ENCODE measurements at places on chromosomes 12 and 14.
A peak's percentile ranks its signal among the peaks of the same experiment; 100 is the strongest.

- DNase-seq: no peak
Measured at GRCh38 chr14:63677891-63678379, 36.3 kb upstream of the WDR89 start.

DNA sequence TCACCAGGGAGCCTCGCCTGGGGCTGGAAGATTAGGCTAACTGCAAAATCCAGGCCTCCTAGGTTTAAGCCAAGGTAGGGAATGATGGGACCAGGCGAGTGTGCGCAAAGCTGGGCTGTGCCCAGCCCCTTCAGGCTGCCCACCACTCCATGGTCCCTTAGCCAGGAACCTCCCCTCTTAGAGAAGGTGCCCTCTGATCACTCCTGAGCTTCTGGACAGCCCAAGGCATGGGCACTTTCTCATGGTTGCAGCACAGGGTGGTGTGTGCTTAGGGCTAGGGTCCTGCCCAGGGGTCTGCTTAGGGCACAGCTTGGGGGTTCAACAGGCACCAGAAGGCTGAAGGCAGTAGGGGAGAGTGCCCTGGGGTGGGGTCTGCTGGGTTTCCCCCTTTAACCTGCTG is 69.0 kb downstream of the PRIMA1 start:
- no peak for DNase-seq

DNA sequence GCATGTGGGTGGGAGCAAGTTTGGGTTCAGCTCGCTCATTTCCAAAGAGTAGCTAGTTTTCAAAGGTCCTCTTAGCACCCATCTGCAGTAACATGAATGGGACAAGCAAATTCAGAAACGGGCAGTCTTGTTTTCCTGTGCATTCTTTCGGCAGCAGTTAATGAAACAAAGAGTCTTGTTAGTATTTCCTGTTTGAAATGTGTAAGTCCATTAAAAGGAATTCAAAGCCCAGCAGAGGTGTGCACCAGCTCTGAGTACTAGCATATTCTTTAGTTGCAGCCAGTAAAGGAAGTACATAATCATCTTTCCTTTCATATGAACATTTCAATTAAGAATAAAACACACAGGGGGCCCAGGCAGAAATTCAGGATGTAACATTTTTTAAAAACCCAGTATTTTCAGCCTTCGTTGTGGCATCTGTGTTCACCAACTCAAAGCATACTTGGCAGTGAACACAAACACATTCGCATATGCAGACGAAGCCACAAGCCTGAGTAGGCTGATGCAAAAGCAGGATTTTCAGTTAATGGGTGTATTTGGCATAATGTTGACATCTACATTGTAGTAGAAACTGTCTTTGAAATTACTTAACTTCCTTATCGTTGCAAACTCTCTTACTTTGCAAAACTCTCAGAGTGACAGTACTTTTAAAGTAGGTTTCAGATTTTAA is 570.0 kb upstream of the FLRT2 start:
- DNase-seq: no peak

DNA sequence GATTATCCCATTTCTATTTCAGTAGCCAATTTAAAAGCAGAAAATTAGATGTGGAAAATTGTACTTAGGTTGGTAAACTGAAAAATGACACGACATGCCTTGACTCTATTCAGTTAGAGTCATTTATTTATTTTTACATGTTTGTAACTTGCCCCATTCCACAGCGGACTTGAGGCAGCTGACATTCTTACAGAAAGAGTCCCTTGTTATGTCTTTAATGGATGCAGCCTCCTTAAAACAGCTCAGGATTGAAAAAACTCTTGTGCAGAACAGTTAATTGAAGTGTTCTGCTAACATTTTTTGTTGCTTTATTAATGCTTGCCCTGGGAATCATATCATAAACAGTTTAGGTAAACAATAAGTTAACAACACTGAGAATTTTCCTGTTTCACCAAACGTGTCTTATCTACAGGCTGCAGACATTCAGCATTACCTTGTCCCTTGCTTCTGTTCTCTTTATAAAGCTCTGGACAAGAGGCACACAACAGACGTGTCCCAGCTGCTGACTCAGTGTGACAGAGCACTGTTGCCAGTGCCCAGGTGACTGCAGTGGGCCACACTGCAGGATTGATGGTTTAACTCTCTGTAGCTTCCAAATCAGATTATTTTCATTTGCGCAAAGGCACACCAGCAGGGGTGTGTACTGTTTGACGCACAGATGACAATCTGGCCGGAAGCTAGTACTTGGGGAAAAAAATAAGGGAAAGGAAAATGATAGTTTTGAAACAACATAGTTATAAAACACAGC is 101.6 kb downstream of the PELI2 start:
- DNase-seq: peak; percentile 58

- no peak for DNase-seq
Measured at GRCh38 chr14:100728962-100729361, 2.3 kb downstream of the DLK1 start.

DNA sequence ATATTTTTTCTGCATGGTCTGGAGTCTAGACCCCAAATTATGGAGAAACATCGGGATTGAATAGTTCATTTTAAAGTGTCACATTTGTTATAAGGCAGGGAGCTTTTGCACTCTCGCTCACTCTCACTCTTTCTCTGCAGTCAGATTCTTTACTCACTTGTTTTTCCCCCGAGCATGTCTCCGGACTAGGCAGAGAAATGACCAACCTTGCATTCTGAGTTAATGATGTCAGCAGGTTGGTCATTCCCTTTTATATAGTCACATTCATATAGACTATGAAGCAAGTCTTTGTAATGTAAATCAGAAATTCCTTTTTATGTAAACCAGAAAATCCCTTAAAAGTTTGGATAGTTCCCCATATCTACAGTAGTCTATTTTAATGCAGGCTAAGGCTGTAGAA is 4.1 kb downstream of the C12orf75 start:
- no peak for DNase-seq

DNA sequence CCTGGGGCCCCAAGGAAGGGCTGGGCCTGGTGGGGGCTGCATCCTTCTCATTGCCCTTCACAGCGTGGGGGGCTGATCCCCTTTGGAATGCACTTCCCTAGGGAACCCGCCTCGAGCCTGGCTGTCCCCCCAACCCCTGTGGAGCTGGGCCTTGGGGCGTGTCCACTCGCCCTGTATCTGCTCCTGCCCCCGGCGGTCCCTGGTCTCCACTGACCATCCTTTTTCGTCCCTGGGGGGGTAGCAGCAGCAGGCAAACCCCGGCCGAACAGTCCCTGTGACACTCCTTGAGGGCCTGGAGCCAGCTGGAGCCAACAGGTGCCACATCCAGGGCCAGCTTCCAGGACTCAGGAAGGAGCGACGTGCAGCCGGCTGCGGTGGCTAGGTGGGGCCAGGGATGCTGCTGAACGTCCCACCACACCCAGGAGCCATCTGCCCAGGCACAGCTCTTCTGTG is 9.4 kb upstream of the GPR132 start:
- DNase-seq: no peak

GRCh38 chr12:90124914-90125313 is 416.3 kb upstream of the ATP2B1 start:
- DNase-seq: no peak

GRCh38 chr12:121565076-121565475 is 15.7 kb downstream of the KDM2B start:
- DNase-seq: no peak

GRCh38 chr12:97386133-97386581 is 76.4 kb upstream of the RMST start:
- DNase-seq: no peak

DNA sequence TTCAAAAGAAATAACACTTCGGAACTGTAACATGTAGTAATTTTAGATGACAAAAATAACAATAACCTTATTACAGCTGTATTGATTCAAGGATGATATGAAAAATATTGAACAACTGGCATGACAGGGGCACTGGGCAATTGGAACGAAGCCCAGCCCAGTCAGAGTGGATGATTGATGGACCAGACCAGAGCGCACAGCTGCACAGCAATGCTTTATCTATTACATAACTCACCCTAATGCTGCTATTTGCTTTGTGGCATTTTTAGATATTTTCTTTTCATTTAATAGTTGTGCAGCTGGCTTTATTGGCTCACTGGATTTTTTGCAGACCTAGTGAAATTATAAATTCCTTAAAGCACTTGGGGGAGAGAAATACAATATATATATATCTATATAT is 26.9 kb upstream of the FERMT2 start:
- DNase-seq: no peak

GRCh38 chr14:90319634-90320541 is 11.9 kb downstream of the NRDE2 start:
- DNase-seq: no peak

DNA sequence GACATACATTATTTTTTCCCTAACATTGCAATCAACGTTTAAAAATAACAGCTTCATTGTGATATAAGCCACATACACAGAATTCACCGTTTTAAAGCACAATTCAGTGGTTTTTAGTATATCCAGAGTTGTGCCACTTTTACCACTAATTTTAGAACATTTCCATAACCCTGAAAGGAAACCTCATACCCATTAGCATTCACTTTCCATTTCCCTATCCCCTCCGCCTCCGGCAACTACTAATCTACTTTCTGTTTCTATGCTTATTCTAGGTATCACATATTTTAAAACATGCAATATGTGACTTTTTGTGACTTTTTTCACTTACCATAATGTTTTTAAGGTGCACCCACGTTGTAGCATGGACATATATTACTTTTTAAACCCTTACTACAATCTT is 55.6 kb upstream of the ISM2 start:
- no peak for DNase-seq

GRCh38 chr12:51661836-51662235 is 70.8 kb downstream of the SCN8A start:
- DNase-seq: no peak

GRCh38 chr14:99281396-99281795 is 9.4 kb upstream of the BCL11B start:
- no peak for DNase-seq

DNA sequence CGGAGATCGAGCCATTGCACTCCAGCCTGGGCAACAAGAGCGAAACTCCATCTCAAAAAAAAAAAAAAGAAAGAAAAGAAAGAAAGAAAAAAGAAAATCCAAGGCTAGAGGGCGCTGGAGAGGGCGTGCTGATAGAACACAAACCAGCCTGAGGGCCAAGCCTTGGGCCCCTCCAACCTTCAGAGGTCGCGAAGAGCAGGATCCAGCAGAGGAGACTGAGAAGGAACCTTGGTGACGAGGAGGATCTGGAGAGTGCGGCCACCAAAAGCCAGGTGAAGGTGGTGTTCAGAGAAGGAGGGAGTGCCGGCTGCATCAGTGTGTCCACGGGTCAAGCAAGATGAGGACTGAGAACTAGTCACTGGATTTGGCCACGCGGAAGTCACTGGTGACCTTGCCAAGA is 4.1 kb upstream of the DYNC1H1 start:
- DNase-seq: no peak

DNA sequence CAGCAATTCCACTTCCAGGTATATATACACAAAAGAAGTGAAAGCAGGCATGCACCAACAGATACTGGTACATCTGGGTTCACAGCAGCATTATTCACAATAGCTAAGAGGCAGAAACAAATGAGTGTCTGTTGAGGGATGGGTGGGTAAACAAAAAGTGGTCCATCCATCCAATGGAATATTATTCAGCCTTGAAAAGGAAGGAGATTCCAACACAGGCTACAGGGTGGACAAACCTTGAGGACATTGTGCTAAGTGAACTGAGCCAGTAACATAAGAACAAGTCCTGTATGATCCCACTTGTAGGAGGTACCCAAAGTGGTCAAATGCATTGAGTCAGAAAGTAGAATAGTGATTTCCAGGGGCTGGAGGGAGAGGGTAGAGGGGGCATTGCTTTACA is 27.6 kb upstream of the BEGAIN start:
- no peak for DNase-seq

GRCh38 chr14:68956724-68957123 is 22.4 kb downstream of the ACTN1 start:
- DNase-seq: no peak

- DNase-seq: no peak
Measured at GRCh38 chr12:89576572-89577220, 50.8 kb upstream of the POC1B start.

GRCh38 chr12:46107591-46107990 is 117.2 kb upstream of the SCAF11 start:
- no peak for DNase-seq

DNA sequence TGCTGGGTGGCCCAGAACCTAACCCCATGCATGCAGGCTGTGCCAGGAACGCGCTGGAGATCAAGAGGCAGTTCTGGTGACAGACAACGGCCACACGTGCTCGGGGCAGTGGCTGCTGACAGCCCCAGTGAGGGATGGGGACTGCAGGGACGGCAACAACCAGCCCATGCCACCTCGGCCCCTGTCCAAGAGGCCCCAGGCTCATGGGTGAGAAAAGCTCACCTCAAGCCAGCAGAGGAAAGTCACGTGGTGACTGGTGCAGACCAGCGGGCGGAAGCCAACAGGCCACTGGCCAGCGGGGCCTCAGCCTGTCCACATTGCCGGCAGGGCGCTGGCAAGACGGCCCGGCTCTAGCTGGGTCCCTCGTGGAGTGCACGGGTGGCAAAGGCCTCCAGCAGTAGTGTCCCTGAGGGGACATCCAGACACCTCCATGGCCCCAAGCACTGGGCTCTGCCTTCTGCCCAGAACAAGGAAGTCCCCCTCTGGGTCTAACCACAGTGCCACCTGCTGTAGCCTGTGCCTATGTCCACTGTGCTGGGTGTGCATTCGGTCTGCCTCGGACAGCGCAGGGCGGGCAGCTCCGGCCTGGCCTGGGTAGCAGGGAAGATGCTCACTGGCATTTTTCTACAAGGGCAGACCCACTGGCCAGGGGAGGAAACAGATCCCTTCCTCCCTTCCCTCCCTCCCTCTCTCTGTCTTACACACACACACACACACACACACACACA is 134.1 kb downstream of the NCOR2 start:
- no peak for DNase-seq

DNA sequence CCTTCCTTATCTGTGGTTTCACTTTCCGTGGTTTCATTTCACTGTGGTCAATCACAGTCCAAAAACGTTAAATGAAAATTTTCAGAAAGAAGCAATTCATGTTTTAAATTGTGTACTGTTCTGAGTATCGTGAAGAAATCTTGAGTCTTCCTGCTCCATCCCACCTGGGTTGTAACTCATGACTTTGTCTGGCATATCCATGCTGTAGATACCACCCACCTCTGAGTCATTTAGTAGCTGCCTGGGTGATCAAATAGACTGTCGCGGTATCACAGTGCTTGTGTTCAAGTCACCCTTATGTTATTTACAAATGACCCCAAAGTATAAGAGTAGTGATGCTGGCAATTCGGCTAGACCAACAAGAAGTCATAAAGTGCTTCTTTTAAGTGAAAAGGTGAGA is 521.2 kb downstream of the AACS start:
- DNase-seq: no peak

GRCh38 chr14:99181241-99181640 is 90.8 kb downstream of the BCL11B start:
- no peak for DNase-seq
